ENCODE measurements at places on chromosomes 12 and 14.

GRCh38 chr14:66119606-66120231 is 366.5 kb upstream of the CCDC196 start:
- no peak for DNase-seq

DNA sequence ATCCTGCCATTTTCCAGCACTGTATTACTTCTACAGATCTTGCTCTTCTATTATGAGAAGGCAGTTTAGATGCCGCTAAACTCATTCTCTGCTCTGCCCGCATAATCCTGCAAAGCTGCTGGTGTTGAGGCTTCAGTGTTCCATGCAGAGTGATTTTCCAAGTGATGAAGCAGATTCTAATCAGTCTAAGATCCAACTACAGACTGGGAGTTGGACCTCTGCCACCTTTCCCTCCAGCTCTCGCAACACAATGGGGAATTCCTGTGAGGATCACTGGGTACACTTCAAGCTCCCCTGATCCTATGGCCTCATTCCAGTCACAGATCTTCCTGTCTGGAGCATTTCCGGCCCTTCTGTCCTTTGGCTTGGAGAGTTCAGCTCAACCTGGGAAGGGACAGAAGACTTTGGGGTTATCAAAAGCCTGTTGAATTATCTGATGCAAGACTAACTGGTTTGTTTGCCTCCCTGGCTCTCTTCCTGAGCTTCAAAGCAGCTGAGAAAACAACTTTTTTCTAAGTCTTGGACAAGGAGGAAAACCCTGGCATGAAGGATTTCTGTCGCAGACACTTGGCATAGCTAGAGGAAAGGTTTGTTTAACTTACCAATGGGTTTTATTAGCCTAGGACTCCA is 333.9 kb downstream of the ZFP36L1 start:
- no peak for DNase-seq

DNA sequence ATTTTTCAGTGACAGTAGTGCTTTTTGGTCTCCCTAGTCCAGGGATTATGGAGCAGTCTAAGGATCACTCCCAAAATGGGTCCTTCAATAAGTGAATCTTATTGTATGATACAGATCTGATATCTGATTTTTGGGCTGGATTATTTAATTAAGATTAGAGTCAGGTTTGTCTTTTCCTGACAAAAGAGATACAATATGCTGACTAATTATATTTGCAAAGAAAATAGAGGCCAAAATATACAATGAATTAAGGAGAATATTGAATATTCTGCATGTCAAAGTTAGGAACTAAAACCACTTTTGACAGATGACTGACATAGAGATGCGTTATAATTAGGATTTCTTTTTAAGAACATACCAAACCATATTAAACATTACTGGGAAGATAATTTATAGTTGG is 175.2 kb downstream of the FOXG1 start:
- DNase-seq, result no peak

DNA sequence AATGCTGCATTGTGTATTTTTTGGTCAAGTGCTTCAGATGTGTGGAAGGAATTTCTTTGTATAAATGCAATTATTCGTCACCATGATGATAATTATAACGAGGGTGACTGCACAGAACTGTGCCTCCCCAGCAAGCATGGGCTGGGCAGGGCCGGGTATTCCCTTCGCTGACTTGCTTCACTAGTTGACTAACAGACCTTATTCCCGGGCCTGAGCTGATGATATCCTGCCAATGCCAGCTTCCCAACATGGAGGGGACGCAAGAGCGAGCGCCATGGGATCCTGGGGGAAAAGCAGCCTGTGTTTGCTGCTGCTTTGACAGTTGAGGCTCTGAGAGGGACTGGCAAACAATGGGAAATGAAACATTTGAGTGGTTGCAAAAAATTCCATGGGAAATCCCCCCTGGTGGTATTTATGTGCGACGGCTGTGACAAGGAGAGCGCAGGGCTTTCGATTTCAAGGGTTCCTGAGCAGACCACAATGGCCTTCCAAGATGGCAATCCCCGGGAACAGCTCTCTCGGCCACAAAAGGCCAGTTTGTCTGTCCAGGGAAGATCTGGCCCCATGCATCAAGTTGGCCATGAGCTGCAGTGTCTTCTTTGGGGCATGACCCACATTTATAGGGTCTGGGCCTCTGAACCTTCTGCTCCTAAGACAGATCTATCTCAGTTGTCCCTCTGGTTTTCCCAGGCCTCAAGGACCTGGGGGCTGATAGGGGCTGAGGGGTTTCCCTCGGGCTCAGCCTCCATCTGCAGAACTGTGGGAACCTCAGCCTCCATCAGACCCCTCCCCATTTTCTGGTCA is 21.9 kb upstream of the MAP1LC3B2 start:
- no peak for DNase-seq

- DNase-seq, result no peak
Measured at GRCh38 chr12:69733638-69734037, 5.0 kb upstream of the RAB3IP start.

GRCh38 chr14:101006008-101006407 is 102.5 kb upstream of the RTL1 start:
- no peak for DNase-seq

- no peak for DNase-seq
Measured at GRCh38 chr12:15982471-15982870, 71.3 kb downstream of the DERA start.

Measured in CD8-positive, alpha-beta T cell (primary cell).